Mesenchymal stem cell (in vitro differentiated cells and primary cell): ENCODE measurements at places on chromosomes 16 and 17.

DNA sequence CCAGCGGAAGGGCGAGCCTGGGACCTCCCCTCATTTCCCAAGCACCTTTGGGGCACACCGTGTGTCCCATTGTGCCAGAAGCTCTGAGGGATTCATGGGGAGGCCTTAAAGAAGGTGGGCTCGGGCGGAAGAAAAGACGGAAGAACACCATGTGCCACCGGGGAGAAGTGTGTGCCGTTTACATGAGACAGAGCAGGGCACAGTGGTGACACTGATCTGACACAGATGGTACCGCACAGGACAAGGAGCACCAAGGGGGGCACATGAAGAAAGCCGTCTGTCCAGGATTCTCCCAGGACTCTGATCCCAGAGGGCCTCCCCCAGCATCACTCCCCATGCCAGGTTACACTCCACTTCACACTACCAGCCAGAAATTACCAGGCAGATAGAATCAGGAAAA is 128.7 kb upstream of the CHMP6 start:
- DNase-seq: no peak

DNA sequence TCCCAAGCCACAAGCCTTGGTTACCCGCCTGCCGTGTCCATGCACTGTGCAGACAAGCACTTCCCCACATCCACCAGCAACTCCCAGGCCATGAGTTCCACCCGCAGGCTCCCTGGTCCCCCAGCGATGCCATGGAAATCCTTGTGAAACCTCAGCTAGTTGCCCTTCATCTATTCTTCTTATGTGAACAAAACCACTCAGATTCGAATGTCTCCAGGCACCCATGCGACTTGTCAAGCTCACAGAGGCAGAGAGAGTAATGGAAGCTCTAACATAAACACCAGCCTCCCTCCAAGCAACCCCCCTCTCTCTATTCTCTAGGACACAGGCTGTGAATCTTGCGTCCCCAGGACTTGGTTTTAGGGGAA is 182.6 kb downstream of the C16orf95 start:
- no peak for DNase-seq

- no peak for DNase-seq
Observed at GRCh38 chr16:56262148-56262547, 70.9 kb downstream of the GNAO1 start.

DNA sequence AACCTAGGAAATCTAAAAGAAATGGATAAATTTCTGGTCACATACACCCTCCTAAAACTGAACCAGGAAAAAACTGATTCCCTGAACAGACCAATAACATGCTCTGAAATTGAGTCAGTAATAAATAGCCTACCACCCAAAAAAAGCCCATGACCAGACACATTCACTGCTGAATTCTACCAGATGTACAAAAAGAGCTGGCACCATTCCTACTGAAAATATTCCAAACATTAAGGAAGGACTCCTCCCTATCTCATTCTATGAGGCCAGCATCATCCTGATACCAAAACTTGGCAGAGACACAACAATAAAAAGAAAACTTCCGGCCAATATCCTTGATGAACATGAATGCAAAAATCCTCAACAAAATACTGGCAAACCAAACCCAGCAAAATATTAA is 52.9 kb downstream of the TTC19 start:
- no peak for DNase-seq

DNA sequence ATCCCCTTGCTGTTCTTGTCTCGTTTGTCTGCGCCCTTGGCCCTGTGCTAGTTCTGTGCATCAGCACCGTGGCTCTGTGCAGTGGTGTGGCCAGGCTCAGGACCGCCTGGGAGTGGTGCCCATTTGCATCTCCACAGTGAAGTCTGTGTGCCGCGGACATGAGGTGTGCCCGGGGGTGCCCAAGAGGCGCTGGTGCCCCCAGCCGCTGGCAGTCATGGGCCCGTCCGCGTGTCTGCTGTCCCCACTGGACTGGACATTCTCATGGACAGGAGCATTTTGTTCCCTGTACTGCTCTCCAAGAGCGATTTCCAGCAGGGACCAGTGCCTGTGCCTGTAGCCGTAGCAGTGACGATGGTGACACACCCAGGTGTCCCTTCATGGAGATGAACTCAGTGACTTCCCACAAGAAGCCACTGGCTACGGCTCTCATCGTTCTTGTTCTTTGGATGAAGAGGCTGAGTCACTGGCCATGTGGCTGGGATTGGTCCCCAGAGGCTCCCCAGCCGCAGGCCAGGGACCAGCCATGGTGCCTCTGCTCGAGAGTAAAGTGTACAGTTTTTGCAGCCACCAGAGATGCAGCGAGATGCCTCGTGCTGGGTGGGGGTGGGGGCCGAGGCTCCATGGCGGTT is 13.0 kb upstream of the MC1R start:
- DNase-seq: peak; percentile 24

DNA sequence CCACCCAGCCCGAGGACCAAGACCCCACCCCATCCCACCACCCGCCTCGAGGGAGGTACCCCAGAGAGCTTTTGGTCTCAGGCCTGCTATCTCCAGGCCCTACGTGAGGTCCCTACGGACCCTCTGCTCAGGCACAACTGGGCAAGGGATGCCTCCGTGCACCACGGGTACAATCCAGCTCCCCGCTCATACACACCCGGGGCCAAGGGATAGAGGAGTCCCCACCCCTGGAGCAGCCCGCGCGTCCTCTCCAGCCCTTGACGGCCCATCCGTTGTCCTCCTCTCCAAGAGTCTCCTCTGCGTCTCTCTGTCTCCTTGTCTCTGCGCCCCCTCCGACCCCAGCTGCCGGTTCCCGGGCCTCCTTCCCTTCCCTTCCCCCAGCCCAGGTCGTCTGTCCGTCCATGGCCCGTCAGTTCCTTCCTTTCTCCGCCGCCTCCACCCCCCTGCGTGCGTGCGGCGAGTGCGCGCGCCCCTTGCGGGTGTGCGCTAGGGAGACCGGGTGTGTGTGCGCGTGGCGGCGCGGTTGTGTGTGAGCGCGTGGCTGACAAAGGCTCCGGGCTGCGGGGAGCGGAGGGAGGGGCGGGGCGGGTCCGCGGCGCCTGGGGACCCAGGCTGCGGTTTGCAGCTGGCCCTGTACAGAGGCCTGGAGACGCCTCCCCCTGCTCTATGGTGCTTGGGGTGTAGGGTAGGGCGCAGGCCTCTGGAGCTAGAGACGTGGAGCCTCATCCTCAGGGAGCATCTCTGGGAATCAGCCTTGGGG is 930 bp downstream of the SPNS2 start:
- DNase-seq: peak; percentile 18

GRCh38 chr16:83989300-83989699 is 21.3 kb downstream of the NECAB2 start:
- no peak for DNase-seq

DNA sequence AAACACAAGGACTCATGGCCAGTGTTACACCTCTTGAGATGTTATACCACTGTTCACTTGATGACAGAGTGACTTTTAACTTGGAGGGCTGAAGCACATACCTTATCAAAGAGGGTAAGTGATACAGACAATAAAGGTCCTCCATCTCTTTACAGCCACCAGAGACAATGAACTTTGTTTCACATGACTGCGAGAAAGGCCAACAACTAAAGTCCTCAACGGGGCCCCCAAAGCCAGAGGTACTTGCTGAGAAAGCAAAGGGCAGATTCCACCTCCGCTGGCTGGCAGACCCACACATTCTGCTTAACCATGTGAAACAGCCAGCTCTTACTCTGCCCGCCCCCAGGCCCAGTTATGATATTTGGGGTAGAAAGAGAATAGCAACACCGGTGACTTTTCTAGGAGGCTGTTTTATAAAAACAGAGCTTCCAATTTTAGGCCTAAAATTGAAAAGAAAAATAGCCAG is 21.4 kb downstream of the DCUN1D3 start:
- DNase-seq: no peak

GRCh38 chr16:47726031-47726675 is 265.0 kb downstream of the PHKB start:
- DNase-seq: no peak

GRCh38 chr17:28199728-28200127 is 119.3 kb upstream of the TMEM97 start:
- no peak for DNase-seq

GRCh38 chr17:68468334-68468733 is 11.0 kb upstream of the WIPI1 start:
- peak; percentile 67 for DNase-seq

DNA sequence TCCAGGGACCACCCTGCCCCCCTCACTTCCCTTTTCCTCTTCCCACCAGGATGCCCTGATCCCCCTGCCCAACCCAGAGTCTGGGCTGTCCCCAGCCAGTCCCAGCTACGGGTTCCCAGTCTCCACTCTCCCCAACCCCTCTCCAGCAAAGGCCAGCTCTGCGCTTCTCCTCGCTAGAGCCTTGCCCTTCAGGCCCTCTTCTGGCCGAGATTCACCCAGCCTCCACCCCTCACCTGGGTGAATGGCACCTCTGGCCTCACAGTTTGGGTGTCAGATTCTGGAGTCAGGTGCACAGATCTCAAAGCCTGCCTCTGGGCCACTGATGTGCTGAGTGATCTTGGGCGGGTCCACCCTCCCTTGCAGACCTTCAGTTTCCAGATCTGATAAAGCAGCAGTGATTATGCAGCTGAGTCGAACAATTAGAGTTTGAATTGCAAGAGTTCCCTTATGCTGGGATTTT is 185.6 kb upstream of the TNRC6C start:
- DNase-seq: no peak

GRCh38 chr16:16867973-16868372 is 489.0 kb downstream of the NPIPA7 start:
- DNase-seq: no peak

DNA sequence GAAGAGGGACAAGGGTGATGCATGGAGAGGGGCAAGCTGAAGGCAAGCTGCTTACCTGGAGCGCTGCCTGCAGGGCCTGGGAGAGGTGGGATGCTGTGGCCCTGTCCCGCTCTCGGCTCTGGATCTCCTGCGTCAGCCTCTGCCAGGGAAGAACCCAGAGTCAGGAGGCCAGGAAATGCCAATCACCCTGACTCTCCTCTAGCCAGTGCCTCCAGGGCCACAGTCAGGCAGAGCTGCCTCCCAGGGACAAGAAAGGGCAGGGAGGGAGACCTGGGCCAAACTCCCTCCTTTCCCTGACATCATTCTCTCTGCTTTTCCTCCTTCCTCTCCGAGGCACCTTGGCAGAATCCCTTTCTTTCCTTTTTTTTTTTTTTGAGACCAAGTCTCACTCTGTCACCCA is 11.3 kb downstream of the CDK3 start:
- no peak for DNase-seq

- no peak for DNase-seq
Observed at GRCh38 chr16:78462288-78463208, 363.1 kb downstream of the WWOX start.

- no peak for DNase-seq
Observed at GRCh38 chr17:80154166-80154565, 7.2 kb upstream of the EIF4A3 start.

GRCh38 chr16:86718118-86718517 is 139.8 kb downstream of the FOXL1 start:
- no peak for DNase-seq

DNA sequence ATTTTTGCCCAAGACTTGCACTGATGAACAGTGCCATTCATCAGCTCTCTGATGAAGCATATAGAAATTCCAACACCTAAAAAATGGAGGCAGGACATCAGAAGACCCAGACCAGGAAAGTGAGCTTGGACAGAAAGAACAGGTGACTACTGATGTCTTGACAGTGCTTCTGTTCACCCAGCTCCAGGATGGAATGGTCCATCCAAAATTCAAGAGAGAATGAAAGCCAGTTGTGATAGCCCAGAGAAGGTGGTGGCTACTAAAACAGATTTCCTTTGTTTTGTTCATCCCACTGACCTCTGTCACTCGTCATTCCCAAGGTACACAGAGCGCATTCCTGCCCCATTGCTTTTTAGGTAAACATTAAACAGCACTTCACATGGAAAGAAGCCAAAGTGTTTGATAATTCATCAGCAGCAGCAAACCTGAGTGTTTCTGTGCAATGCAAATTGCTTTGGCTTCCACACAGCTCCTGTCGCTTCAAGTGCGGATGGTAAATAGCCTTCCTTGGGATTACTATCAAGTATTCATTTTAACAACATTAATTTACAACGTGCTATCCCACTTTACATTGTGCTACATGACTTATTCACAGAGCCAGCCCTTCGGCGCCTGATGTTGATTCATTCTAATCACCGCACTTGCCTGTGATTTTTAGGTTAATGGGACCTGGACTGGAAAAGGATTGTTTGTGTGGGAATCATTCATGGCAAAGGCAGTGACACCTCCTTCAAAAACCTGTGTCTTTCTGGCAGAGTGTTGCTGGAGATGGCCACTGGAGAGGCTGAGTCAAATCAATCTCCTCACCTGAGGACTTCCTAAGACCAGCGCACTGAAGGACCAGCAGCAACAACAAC is 65.1 kb upstream of the TOX3 start:
- DNase-seq: no peak

- DNase-seq: peak; percentile 75
Observed at GRCh38 chr17:43579566-43580140, 33.5 kb upstream of the ETV4 start.

GRCh38 chr17:43312011-43312410 is 78.2 kb upstream of the RNU2-1 start:
- DNase-seq: no peak

DNA sequence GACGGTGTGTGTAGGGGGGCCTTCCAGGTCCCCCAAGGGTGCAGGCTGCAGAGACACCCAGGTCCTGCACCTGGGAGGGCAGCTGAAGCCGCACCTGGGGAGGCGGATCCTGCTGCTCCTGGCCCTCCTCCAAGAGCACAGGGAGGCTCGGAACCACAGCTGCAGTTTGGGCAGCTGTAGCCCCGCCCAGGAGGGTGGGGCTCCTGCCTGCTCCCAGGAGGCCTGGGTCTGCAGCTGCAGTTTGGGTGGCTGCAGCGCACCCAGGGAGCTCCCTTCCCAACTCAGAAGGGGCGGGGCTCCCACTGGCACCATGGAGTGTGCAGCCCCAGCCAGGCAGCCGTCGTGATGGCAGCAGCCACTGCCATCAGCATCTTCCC is 69.4 kb upstream of the NKD1 start:
- DNase-seq: no peak
